ENCODE measurements at places on chromosomes 11 and 22.
A peak's percentile ranks its signal among the peaks of the same experiment; 100 is the strongest.

DNA sequence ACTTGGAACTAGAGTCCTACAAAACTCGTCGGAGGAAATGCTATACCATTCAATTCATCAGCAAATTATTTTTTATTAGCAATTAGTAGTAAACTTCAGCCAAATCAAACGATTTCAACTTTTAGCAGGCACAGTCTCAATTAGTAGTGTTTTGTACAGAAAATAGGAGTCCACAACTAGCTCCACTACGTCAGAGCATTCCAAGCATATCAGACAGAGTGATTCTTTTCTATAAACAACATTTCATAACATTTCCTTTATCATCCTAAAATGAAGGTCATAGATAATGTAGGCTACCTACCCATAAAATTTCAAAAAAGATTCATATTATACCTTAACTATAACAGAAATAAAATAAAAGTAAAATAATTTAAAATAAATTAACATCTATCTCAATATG is 169.9 kb downstream of the KIF18A start:
- no peak for DNase-seq

DNA sequence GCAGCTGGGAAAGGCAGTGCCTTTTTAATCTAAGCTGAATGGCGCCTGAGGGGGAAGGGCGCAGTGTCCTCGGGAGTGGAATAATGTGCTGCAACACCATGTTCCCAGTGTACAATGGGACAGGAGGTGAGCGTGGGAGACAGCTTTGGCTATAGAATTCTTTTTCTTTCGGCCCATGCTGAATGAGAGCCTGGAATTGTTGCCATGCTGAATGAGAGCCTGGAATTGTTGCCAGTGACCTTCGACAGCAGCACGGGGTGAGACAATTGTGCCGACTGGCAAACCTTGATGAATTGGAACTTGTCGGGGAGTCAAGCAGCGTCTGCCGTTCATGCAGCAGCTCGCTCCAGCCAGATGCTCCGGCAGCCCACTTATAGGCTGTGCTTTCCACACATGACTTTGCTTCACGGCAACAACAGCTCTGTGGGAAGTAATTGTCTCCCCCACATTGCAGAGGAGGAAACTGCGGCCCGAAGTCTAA is 141.4 kb upstream of the E2F8 start:
- DNase-seq, result no peak

DNA sequence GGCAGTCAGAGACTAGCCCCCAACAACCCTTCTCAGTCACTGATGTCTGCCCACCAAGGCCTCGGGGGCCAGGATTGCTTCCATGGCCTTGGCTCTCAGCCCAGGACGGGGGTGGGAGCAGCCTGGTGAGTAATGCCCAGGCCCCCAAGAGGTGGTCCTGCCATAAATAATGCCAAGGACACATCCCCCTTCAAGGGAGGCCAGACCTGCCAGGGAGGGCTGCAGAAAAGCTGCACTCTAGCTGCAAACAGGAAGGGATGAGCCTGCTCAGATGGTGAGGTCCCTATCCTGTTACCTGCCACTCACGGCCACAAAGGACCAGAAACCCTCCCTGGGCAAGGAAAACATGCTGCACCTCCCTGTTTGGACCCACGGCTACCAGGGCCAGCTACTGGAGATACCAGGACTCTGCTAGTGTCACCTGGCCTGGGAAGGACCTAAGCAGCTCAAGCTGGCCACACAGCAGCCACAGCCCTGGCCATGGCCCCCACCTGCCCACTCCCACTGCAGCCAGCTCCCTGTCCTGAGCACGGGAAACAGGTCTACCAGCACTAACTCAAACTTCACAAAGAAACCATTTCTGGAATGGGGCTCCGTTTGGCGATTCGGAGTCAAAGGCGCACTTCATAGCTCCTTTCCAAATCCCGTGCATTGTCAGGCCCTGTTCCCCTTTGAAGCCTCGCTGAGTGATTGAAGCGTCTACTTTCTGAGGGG is 12.1 kb downstream of the GNB1L start:
- DNase-seq, result no peak

DNA sequence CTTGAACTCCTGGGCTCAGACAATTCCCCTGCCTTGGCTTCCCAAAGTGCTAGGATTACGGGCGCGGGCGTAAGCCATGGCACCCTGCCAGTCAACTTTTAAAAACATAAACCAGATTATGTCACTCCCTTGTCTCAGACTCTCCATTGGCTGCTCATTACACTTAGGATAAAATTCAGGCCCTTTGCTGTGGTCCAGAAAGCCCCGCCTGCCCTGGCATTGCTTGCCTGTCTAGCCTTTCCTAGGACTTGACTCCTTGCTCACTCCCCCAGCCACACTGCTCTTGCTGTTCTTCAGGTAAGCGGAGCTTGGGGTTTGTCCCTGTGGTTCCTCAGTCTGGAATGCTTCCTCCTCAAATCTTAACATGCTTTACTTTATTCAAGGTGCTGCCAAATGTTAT is 30.5 kb downstream of the DIXDC1 start:
- no peak for DNase-seq

GRCh38 chr22:22207845-22208564 is 36.6 kb upstream of the VPREB1 start:
- peak; percentile 85 for DNase-seq

DNA sequence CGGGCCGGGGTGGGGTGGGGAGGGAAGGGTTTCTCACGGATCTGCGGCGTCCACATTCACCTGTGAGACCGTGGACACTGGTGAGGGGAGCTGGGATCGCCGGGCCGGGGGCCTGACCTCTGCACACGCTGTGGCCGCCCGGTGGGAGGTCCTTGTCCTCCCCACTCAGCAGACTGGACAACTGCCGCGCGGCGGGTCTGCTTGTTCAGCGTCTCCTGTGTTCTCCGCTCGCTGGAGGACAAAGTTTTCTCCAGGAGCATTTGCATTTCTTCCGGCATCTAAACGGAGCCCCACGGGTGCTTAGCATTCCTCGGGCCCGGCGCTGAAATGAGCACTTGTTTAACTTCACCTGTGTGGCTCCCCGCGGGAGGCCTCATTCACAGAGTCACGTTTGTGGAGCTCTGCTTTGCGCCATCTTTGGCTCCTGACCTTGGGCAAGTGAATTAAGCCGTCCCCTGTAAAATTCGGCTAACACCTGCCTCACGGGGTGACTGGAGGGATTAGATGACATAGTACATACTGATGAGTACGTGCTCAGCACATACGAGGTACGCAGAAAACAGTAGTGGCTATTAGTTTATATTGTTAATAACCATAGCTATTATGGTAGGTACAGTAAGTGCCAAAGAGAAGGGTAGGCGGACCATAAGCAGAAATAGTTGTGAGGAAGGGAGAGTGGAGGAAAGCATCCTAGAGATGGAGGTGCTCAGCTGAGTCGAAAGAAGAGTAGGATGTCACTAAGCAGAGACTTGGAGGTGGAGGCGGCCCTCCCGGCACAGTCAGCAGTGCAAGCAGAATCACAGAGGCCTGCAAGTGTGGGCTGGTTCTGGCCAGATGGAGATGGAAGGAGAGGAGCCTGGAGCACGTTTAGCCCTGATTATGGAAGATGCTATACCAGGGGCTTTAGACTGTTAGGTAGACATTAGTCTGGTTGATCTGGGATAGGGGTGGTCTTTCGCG is 885 bp downstream of the TRMU start:
- DNase-seq, result peak; percentile 30

GRCh38 chr11:34957606-34958005 is 41.2 kb downstream of the PDHX start:
- no peak for DNase-seq

DNA sequence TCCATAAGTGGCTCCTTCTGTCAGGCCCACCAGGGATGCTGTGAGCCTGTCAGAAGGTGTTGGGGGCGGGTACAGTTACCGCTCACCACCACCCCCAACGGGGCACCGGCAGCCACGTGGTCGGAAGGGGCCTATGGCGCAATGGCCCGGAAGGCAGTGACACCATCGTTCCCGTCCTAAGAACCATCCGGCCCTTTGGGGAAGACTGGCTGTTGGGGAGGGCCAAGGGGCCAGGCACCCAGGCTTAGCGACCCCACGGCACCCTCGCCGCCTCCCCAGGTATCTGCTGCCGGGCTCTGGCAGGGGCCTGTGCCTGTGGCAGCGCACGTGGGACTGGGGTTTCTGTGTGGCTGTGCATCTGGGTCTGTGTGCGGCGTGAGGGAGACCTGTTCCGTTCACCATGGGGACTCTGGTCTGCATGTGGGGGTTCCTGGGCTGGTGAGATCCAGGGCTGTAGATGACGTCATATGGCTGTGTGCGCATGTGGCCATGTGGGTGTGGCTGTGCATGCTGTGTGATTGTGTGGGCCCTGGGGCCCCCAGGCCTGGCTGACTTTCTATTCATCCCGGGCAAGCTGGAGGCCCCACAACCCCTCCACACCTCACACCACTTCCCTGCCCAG is 717 bp downstream of the OSM start:
- DNase-seq, result no peak

- DNase-seq, result no peak
Measured at GRCh38 chr11:85811624-85812023, 683 bp upstream of the SYTL2 start.

DNA sequence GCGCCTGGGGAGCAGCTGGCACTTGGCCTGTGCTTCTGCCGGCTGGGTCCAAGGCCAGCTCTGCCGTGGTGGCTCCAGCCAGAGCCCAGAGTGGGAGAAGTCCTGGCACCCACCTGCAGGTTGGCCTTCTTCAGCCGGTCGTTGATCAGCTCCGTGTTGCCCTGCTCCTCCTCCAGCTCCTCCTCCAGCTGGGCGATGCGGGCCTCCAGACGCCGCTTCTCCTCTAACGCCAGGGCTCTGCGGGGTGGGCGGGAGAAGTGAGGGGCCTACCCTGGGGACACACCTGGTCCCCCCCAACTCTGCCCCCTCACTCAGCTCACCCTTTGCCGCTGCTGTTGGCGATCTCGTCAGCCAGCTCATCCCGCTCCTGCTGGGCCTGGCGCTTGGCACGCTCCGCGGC is 32.6 kb downstream of the APOL1 start:
- DNase-seq, result no peak

- no peak for DNase-seq
Measured at GRCh38 chr11:303363-303762, 4.0 kb upstream of the IFITM5 start.

DNA sequence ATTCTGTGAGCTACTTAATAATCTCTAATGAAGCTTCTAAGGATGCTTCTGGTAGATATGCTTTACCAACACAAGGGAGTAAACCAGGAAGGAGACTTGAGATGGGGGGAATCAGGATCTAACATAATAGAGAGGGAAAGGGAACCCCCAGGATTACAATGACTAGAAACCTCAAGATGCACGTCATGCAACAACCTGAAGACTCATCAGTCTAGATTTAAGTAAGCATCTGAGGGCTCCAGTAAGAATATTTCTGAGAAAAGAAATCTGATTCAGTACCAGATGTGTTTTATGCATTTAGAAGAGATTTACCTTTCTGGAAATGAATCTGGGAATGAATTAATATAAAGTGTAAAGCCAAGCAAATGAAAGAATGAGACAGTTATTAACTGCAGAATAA is 15.2 kb downstream of the KDM4D start:
- DNase-seq, result no peak

DNA sequence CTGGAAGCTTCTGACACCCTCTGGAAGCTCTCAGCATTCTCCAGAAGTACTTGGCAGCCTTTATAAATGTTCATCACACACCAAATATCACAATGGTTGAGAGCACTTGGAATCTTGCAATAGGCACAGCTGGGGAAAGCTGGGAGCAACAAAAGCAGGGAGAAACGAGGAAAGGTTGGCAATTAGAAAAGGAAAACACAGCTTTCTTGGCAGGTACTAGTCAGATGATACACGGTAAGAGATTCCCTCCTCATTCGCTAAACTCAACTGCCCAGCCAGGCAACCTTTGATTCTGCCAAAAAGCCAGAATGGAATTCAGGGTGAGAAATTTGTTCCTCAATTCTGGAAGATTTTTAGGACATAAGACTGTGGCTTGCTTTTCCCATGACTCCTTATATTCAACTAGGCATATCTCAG is 576.9 kb upstream of the ANO5 start:
- DNase-seq, result no peak

DNA sequence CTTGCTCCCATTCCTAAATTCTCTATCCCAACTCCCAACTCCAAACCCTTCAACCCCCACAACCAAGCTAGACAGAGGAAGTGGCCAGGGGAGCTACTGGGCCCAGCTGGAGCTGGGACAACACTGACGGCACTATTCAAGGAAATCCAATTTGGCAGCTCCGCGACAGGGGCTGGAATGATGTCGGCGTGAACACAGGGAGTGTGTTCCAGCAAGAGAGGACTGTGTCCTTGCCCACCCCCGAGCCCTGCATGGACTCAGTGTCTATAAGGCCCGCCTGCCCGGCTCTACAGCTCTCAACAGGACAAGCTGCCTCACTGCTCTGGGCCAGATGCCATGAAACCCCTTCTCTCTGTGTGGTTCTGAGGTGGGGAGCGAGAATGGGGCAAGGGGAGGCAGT is 11.3 kb downstream of the PCSK7 start:
- DNase-seq, result no peak

GRCh38 chr11:128116885-128117284 is 470.5 kb downstream of the ETS1 start:
- DNase-seq, result peak; percentile 49

DNA sequence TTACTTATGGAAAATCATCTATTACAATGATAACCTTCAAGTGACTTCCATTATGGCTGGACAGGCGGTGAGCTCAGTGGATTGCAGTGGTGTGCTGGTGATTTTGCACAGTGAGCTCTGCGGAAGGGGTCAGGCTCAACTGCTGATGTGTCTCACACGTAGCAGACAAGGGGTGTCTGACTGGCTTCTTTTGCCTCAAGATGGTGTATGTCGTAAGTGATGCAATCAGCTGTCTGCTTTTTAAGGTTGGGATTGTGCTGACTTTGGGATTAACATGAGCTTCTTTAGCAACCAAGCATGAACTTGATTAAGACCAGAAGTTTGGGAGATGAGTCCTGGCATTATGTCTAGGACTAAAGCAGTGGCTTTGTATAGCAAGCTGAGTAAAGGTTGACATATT is 49.5 kb downstream of the POLD3 start:
- peak; percentile 43 for DNase-seq

DNA sequence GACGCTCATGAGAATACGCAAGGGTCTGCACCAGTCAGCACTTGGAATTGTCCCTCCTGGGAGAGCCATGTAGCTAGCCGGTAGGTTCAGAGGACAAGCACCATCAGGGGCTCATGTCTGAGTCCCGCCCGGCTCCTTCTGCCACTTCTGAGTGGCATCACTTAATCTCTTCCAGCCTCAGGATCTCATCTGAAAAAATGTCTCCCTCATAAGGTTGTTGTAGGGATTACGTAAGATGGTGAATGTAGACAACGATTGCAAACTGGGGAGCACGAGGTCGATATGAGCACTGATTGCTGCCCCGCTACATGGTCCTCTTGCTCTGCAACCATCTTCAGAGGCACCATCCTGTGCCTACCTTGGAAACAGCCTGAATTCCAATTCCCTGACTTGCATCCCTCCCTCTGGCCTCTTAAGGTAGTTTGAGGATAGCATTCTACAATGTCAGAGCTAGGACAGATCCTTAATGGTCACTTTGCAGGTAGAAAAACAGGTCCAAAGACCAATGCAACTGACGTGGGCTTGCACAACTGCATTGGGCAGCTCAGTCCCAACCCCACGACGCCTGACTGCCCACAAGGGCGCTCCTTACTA is 115.8 kb upstream of the TMEM45B start:
- no peak for DNase-seq

- DNase-seq, result no peak
Measured at GRCh38 chr11:82560836-82561235, 172.8 kb downstream of the FAM181B start.

- no peak for DNase-seq
Measured at GRCh38 chr22:30573594-30574094, 821 bp downstream of the GAL3ST1 start.

Data from WERI-Rb-1 (cell line).